ENCODE measurements at places on chromosomes 6 and 20.

DNA sequence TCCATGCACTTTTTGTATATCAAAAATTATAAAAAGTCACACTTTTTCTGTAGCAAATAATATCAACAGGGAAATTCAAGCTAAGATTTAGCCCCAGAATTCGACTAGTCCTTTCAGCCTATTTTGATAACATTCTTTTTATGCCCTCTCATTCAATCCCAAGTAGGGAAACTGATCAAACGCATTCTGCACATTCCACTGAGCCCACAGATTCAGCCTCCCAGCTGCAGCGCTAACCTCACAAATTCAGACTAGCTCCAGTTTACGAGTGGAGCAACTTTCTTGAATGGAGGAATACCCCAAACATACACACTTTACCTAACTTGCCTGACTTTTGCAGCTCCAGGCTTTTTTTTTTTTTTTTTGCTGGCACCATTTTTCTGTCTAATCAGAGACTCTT is 70.3 kb upstream of the HEY2 start:
- DNase-seq = no peak

- no peak for DNase-seq
These were observed 53.8 kb upstream of the FOXP4 start for GRCh38 chr6:41492261-41492891.

- no peak for DNase-seq
These were observed 382.6 kb upstream of the JAG1 start for GRCh38 chr20:11056414-11056813.

- DNase-seq = no peak
These were observed 125.2 kb downstream of the TSHZ2 start for GRCh38 chr20:53097371-53097770.

- DNase-seq = no peak
These were observed 1.6 kb upstream of the DBNDD2 start for GRCh38 chr20:45406260-45407066.

All from left renal pelvis (tissue), 4 donors.